NCI-H187 treated with DMSO at 0.1 percent for 48 hours (cell line): ENCODE measurements at places on chromosomes 5 and 9.

- no peak for DNase-seq
Observed at GRCh38 chr5:109701792-109702191, 12.1 kb downstream of the MAN2A1 start.

DNA sequence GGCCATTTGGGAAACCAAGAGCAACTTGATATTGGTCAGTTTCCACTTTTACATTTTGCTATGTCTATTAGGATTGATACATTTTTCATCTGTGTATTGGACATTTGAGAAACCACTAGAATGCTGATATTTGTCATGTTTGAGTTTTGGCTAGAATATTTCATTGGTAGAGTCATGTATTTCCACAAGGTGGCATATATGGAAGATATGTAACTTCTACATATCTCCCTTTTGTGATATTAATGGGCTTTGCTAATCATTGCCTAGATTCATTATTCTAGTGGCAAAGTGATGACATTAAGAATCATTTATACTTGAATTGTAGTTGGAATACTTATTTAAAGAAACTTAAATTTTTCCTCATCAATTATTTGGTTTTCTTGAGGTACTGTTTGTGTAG is 692.9 kb upstream of the EDIL3 start:
- DNase-seq: no peak

DNA sequence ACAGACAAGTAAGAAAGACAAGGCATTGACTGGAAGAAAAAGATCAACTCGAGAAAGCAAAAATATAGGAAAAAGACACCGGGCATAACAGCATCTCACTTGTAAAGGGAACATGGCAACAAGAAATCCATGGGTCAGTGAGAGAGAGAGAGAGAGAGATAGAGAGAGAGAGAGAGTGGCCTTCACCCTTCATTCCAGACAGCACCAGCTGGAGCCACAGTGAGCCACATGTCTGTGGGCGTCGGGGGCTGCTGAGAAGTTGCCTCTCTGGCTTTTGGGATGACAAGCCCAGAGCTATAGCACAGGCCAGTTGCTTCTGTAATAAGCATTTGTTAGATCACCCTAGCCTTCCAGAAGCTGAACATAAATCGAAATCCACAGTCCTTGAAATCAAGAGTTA is 20.3 kb upstream of the ENC1 start:
- DNase-seq: no peak

DNA sequence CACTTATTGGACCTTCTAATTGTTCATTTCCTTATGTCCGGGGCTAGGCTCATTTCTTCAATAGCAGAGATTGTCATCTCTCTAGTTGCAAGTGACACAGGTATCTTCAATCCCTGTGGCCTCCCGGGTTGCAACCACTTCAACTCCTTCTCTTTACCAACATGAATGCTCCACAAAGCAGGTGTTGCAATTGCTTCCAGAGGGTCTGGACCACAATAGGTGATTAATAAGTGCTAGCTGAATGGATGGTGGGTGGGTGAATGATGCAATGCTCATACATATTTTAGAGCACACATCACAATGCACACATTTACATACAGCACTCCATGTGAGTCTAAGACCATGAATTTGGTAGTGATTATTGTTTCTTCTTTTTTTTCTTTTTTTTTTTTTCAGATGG is 2.6 kb downstream of the CEMIP2 start:
- no peak for DNase-seq

DNA sequence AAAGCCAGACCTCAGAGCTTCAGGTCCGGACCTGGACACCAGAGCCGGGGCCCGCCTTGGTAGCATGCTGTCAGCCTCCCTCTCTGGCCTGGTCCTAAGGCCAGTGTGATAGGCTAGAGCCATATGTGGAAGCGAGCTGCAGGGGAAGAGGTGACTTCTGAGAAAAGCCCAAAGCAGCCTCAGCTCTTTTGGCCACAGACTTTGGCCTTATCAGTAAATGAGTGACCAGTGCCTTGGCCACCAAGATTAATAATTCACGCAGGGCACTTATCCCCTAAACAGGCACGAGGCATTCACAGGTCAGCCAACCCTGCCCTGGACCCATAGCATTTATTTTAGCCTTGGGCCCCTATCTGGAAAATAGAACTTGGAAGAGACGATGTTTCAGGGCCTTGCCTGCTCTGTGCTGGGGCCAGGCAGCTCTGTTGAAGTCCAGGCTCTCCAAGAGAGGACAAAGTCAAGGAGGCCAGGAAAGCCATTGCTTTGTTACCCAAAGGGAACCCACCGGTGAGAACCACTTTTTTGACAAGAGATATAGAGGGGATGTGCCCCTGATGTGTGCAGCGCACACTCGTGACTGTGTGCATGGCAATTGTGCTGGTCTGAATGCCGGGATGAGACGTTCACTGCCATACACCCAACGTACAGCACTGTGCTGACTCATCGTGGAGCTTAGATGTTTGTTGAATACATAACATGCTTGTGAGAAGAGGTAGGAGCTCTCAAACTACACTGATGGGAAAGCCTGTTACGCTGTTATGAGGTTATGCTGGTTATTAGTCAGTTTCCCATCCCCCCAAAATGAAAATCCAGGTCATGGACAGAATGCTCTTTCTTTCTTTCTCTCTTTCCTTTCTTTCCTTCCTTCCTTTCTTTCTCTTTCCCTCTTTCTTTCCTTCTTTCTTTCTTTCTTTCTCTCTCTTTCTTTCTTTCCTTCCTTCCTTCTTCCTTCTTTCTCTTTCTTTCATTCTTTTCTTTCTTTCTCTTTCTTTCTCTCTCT is 5.0 kb upstream of the SLC34A1 start:
- DNase-seq: no peak

DNA sequence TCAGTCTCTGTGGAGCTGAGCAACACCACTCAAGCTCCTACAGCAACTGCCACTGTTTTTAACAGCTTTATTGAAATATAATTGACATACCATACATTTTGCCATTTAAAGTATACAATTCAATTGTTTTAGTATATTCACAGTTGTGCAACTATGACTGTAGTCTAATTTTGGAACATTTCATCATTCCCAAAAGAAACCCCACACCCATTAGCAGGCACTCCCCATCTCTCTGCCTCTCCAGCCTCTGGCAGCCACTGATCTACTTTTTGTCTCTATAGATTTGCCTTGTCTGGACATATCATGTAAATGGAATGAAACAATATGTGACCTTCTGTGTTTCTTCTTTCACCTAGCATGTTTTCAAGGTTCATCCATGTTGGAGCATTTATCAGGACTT is 43.5 kb downstream of the RUSC2 start:
- DNase-seq: no peak
